ENCODE measurements at places on chromosomes 13 and 19.
A peak's percentile ranks its signal among the peaks of the same experiment; 100 is the strongest.

DNA sequence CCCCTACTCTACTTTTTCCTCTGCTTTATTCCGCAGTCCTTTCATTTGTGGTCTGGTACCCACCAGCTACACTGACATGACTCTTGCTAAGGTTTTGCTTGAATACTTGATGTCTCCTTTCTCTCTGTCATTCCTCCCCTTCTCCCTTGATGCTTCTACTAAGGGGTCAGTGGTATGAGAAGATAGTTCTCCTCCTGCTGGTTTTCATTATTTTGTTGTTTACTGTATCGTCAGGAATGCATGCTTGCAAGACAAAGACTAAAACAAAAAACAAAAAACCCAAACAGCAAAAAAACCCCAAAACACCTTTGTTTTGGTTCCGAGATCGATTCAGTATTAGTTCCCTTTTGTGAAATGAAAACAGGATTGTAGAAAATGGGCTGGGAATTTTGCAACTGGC is 59.5 kb downstream of the PCCA start:
- DNase-seq: no peak

DNA sequence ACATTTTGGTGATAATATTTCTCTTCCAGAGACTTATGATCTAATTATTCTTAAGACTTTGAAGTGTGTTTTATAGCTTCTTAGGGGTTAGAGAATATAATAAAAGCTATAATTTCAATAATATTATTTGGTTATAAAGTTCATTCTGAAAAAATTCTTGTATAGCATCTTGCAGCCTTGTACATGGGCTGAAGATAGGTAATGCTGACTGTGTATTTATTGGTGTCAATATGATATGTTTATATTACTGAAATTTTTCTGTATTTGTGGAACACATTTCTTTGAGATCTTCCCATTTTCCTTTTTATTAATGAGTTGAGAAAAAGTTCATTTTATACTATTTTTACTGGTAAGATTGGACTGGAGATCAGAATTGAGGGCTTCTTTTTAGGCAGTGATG is 87.8 kb downstream of the TDRD3 start:
- DNase-seq: no peak

- no peak for DNase-seq
These were observed 35.0 kb upstream of the MATK start for GRCh38 chr19:3821156-3821555.

GRCh38 chr19:13976446-13976845 is 24.1 kb downstream of the DCAF15 start:
- no peak for DNase-seq

DNA sequence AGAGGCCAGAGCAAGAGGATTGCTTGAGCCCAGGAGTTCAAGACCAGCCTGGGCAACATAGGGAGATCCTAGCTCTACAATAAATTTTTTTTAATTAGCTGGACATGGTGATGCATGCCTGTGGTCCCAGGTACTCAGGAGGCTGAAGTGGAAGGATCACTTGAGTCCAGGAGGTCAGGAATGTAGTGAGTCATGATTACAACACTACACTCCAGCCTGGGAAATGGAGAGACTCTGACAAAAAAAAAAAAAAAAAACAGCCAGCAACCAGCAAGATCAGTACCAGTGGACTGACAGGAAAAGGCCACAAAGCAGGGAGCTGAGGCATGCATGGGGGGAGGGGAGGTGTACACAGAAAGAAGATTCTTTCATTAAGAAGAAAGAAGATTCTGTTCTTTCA is 52.7 kb upstream of the RFXAP start:
- DNase-seq: no peak

GRCh38 chr13:19864746-19865309 is 1.4 kb upstream of the ZMYM5 start:
- DNase-seq: peak; percentile 87

DNA sequence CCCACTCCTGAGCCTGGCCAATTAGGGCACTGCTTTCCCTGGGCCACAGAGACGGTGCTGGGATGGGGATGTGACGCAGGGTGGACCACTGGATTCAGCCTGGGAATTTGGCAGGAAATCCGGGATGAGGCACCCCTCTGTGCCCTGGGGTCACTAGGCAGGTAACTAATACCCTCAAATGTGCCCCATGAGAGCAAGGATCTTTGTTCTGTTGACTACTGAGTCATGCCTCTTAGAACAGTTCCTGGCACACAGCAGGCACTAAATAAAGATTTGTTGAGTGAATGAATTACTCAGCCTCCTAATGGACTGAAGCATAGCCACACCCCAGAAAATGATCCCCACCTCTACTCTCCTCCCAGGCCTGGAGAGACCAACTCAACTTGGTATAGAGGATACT is 15.9 kb downstream of the OPA3 start:
- no peak for DNase-seq

DNA sequence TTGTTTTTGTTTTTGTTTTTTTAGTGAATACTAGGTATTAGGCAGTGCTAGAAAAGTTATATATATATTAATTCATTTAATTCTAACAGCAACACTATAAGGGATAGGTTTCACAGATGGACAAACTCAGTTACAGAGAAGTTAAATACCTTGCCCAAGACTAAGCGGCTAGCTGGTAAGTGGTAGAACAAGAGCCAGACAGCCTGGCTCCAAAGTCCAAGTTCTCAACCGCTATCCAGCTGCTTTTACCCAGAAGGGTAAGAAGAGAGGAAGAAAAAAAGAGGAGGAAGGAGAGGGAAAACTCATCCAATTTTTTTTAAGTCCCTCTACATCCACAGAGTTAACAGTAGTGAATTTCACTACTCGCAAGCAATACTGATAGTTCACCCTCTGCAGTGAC is 217.0 kb downstream of the SPRY2 start:
- no peak for DNase-seq

DNA sequence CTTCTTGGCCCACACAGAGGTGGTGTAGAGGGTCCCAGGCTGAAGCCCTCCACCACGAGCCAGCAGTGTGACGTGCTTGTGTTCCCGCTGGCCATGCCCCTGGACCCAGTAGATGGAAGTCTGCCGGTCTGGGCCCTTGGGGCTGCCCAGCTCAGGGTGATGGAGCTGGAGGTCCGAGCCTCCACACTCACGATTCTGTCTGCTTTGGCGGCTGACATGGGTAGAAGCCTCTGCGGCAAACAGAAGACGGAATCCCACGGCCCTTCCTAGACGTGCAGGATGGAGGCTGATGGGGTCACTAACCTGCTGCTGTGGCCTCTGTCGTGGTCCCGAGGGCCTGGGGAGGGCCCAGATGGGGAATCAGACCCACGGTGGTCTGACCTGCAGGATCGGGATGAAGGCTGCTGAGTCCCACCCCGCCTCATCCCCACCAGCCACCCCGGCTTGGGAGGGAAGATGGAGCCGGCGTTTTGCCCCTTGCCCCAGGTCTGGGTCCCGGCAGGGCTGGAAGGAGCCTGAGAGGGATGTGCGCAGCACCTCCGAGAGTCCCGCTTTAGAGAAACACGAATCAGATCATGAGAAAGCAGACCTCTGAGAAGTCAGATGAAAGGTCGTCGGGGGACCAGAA is 4.4 kb downstream of the TMEM86B start:
- no peak for DNase-seq

GRCh38 chr13:66069570-66069969 is 1160.6 kb downstream of the PCDH9 start:
- no peak for DNase-seq

GRCh38 chr13:84645196-84646012 is 763.1 kb upstream of the SLITRK1 start:
- DNase-seq: no peak

GRCh38 chr13:83906240-83906820 is 24.1 kb upstream of the SLITRK1 start:
- no peak for DNase-seq

GRCh38 chr19:19420570-19421298 is 15.3 kb downstream of the GATAD2A start:
- no peak for DNase-seq

DNA sequence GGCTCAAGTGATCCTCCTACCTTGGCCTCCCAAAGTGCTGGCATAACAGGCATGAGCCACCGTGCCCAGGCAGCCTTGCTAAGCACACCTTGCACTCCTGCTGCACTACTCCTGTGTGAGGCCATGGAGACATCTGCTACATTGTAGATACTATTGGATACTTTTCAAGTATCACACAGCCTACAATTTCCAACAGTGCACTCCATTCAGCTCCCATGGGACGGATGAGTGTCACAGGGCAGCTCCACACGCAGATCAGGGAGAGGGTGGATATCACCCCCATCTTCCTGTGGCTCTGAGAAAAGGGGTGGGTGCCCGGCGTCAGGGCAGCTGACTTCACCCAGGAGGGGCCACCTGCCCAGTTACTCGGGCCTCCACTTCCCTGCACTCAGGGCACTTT is 39.1 kb upstream of the CCNE1 start:
- no peak for DNase-seq

DNA sequence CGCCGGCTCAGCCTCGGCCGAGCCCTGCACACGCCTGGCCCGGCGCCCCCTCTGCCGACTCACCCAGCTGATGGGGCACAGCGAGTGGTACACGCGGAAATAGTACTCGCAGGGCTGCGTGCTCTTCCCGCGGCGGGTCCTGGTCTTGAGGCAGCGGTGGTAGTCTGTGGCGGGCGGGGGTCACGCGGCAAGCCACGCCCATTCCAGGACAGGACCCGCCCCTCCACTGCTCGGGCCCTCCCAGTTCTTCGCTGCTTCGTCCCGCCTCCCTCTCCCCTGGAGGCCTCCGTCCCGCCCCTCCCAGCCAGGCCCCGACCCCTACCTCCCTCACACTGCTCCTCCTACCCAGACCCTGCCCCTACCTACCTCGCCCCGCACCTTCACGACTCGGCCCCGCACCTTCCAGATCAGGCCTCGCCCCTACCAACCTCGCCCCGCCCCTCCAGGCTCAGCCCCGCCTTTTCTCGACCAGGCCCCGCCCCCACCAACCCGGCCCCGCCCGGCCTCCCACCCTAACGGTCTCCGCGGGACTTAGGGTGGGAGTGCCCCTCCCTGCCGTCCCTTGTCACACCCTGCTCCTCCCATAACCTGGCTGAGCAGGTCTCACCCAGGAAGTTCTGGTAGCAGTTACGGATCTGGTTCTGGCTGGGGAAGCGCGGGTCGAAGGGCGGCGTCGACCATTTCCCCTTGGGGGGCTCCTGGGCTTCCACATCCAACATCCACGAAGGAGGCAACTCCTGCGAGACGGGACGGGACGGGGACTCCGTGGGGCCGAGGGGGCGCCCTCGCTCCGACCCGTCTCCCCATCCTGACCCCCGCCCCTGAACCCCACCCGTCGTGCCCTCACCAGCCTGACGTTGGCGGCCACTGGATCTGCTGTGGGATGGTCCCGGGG is 469 bp downstream of the COX6B2 start:
- DNase-seq: peak; percentile 76

- no peak for DNase-seq
These were observed 11.1 kb upstream of the ENOX1 start for GRCh38 chr13:43797869-43798268.

GRCh38 chr13:111857846-111858560 is 208.9 kb upstream of the SOX1 start:
- no peak for DNase-seq

GRCh38 chr13:44932171-44932849 is 57.0 kb downstream of the NUFIP1 start:
- DNase-seq: no peak

- no peak for DNase-seq
These were observed 17.5 kb upstream of the SHC2 start for GRCh38 chr19:478236-478903.

DNA sequence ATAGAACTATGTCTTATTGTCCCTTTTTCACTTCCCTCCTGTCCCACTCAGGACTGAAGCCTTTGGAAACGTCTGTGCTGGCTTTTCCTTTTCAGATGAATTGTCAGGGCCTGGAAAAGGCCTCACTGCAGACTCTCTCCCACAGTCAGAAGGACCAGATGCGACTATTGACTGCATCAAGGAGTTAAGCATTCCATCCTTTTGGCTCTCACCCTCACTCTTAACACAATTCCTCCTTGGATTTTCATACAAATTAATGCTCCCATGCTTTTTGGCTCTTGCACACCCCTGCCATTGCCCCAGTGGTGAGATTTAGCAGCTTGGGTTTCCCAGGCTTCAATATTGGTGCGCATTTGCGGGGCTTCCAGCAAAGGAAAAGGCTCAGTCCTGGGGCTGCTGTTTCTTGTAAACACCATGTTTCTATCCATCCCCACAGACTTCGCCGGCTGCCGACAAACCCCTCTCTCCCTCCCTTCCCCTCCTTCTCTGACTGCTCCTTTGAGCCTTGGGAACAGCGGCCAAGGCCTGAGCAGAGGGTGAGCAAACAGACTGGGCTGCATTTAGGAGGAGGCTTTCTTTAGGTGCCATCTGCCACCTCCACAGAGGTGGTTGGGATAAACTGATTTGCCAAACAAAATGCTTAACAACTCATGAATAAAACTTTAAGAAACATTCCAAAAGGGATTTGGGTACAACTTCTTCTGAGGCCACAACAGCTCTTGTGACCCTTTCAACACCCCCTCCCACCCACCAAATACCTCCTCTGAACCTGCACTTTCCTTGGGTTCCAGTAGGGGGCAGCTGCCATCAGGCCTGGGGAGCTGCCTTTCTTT is 48.6 kb upstream of the PCDH8 start:
- DNase-seq: peak; percentile 8

DNA sequence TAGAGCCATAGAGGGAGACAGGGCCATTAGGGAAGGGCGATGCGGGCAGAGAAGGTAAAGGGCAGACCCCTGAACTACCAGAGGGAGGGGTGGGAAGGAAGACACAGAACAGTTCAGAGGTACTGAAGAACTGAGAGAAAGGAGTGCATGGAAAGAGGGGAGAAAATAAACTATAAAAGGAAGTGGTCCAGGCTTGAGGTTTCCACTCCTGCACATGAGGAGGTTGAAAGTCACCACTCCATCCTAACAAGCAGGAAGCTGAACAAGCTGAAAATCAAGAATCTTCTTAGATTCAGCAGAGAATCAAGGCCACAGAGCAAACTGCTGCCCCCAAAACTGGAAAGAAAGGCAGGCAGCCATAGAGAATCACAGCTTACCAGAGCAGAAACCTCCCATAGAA is 45.1 kb downstream of the MIPEP start:
- no peak for DNase-seq

DNA sequence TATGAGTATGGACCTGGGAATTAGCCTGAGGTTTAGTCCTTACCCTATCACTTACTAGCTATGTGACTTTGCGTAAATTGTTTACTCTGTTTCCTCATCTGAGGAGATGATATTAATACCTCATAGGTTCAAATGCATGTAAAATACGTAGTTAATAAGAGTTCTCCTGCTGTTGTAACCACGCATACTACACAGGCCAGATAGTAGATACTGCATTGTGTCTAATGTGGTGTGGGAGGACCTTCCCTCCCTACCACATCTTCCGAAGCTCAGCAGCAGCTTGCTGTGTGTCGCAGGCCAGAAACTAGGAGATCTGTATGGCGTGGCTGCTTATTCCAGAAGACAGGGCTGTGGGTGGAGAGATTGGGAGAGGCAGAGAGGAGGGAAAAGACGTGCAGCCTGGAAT is 23.0 kb downstream of the GTF2F2 start:
- DNase-seq: no peak

- DNase-seq: no peak
These were observed 7.5 kb downstream of the DYRK1B start for GRCh38 chr19:39826311-39826945.

GRCh38 chr13:60111691-60112090 is 52.0 kb downstream of the DIAPH3 start:
- DNase-seq: no peak
